ENCODE measurements at places on chromosomes 7 and 10.

GRCh38 chr10:119933179-119933578, 40.6 kb downstream of the SEC23IP start:
- peaks cover 96% of the 10 kb centered on the region for H3K36me3 ChIP-seq
- H3K27ac ChIP-seq = no peak overlapping the region
- H3K4me3 ChIP-seq = no peak overlapping the region
- DNase-seq = no peak

- no peaks in the 10 kb centered on the region for H3K4me1 ChIP-seq
- no peak for DNase-seq
- H3K4me3 ChIP-seq = no peak overlapping the region
- no peak overlapping the region for H3K27ac ChIP-seq
- peaks cover 27% of the 10 kb centered on the region for H3K36me3 ChIP-seq
Measured at GRCh38 chr10:70432101-70432500, 9.4 kb downstream of the NODAL start.

DNA sequence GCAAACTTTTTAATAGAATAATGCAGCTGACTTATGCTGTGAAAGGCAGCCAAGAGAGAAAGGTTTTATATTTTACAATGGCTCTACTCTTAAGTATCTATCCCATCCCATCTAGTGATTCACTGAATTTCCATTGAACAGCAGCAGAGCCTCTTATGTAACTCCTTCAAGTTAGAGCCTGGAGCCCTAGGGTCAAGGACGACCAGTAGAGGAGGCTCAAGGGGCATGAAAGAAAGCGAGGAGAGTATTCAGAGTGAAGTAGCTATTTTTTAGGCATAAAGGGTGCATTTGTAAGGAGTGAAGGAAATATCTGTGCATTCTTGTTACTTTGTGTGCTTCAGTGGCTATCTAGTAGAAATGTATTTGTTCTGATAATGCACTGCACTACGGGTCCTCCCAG, 180.2 kb upstream of the TPK1 start:
- H3K36me3 ChIP-seq = no peaks in the 10 kb centered on the region
- no peaks in the 10 kb centered on the region for H3K4me1 ChIP-seq
- no peaks in the 10 kb centered on the region for H3K27me3 ChIP-seq
- no peak for DNase-seq
- H3K27ac ChIP-seq = no peak overlapping the region

- no peak overlapping the region for H3K4me3 ChIP-seq
- no peak overlapping the region for H3K27ac ChIP-seq
- H3K27me3 ChIP-seq = no peaks in the 10 kb centered on the region
- H3K4me1 ChIP-seq = peaks cover 38% of the 10 kb centered on the region
Measured at GRCh38 chr10:110408203-110408871, 89.4 kb upstream of the DUSP5 start.

Data from CD14-positive monocyte (primary cell).